ENCODE measurements at places on chromosomes 1 and 21.

DNA sequence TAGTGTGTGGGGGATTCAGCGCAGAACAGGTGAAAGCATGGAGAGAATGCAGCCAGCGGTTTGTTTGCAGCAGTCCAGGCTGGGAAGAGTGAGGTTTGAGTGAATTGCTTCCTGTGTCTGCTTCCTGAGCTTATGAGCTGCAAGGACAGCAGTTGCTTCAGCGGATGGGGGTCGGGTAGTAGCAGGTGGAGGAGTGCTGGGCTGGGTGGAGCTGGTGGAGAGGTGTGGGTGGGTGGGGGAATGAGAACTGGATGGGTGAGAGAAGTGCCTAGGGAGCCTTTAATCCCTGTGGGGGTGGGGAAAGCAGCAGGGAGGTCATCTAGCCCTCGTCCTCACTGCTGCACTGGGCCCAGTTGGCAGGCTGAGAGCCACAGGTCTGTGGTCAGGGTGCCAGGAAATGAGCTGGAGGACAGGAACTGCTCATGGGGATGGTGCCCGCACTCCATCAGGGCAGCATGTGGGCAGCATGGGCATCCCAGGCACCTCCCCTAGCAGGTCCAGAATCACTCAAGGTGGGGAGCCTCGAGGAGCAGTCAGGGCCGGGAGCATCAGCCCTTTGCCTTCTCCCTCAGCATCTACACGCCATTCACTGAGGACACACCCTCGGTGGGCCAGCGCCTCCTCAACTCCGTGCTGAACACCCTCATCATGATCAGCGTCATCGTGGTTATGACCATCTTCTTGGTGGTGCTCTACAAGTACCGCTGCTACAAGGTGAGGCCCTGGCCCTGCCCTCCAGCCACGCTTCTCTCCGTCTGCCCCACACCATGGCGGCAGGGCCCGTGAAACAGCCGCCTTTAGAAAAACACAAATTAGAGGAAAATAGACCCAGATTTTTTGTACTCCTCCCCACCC, 14.8 kb downstream of the PSEN2 start:
- peaks cover 30% of the 10 kb centered on the region for H3K4me1 ChIP-seq
- no peak overlapping the region for H3K4me3 ChIP-seq
- H3K36me3 ChIP-seq = peaks cover 46% of the 10 kb centered on the region
- no peak for DNase-seq

GRCh38 chr1:31485166-31485565, 72.2 kb downstream of the SERINC2 start:
- DNase-seq = no peak
- no peaks in the 10 kb centered on the region for H3K27me3 ChIP-seq
- peaks cover 4% of the 10 kb centered on the region for H3K4me1 ChIP-seq
- no peak overlapping the region for H3K27ac ChIP-seq
- H3K4me3 ChIP-seq = no peak overlapping the region

DNA sequence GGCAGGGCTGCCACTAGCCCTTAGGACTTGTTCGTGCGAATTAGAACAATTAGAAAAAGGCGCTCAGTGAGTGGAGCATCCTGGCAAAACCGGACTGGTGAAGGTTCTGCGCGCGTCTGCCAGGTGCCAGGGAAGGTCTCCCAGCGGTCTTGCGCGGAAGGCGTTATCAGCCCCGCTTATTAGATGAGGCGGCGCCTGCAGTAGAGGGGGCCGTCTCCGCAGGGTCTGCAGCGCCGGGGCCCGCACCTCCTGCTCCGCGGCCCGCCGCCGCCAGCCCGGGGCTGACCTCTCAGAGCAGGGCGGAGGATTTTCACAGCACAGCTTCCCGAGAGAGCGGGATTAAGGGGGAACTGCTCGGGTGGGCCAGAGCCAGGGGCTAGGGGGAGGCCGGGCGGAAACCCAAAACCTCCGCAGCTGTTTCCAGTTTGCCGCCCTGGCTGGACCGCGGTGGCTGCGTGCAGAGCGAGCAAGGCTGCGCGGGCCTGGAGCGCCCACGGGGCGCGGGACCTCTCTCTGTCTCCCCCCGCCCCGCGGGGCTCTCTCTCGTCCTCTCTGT, 155.2 kb downstream of the FOXD2 start:
- no peaks in the 10 kb centered on the region for H3K36me3 ChIP-seq
- peaks cover 18% of the 10 kb centered on the region for H3K4me1 ChIP-seq
- no peak overlapping the region for H3K27ac ChIP-seq
- peak; percentile 79 for DNase-seq

DNA sequence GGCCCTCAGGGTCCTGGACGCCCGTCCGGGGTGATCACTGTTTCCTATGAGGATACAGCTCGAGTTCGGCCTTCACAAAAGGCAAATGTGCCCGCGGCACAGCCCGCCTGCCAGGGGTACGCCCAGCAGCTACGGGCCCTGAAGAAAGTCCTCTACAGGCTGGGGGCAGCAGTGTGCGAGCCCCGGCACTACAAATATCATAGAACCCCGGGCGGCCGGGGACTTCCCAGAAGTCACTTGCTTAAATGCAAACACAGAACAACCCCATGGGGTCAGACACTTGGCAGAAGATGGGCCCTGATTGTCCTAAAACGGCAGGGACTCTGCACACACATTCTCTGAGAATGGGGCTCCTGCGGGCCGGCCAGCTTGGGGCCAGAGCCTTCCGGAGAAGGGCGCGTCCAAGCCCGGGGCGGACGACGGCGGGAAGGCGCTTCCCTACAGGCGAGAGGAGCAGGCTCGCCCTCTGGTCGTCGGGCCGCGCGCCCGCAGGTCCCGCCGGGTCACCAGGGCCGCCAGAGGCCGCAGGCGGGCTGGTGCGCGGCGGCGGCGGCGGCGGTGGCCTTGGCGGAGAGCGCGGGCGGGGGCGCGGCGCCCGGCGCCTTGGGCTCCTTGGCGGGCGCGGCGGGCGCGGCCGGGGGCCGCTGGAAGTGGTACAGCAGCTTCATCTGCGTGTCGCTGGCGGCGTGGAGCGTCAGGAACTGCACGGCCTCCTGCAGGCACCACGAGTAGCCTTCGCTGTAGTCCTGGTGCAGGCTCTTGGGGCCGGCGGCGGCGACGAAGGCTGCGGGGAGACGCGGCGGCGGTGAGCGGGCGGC, 888 bp downstream of the HES5 start:
- H3K4me1 ChIP-seq = peaks cover 55% of the 10 kb centered on the region
- H3K36me3 ChIP-seq = no peaks in the 10 kb centered on the region
- DNase-seq = peak; percentile 91
- peak overlapping the region; percentile 34 for H3K27ac ChIP-seq

DNA sequence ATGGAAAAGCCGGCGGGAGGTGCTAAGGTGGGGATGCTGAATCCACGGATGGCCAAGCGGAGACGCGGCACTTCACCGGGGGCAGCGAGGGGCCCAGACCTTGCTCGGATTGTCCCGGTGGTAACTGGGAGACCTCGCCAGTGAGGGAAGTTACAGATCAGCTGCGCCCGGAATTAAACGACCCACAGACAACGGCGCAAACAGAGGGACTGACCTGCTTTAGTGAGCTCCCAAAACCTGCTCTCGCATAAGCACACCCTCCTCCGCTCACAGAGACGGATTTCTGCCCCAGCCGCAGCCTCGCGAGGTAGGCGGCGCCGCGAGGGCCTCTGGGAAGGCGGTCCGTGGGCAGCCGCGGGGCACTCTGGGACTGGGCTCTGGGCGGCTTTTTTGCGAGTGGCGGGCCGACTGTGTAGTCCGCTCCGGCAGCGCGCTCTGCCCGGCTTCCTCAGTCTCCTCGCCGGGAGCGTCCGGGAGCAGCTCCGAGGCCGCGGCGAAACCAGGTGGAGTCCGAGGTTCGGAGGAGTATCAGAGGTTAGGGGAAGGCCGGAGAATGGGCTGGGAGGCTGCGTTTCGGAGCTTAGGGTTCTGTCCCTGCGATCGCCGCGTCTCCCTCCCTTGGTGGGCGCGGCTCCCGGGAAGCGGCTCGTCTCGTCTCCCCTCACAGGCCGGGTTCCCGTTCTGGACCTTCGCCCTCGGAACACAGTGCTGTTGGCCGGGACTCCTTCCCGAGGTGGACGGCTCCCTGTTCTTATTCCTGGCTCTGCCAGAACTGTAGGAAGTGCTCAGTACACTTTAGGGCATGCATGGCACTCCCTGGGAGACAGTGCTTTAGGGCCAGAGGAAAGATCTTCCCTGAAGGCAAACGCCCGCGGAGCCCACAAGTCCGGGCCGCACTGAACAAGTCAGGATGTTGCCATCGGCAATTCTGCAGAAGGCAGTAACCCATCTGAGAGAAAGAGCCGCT, at the start of gene EXO5:
Gene EXO5 (plus strand): TSS at position 393 of the 967 bp plus-strand sequence. CDS start 5,778 bp downstream, outside the sequence.
- H3K4me3 ChIP-seq = peak within 1 kb of the TSS; percentile 76
- H3K27ac ChIP-seq = peak within 1 kb of the TSS; percentile 70
- peaks cover 13% of the 10 kb centered on the region for H3K4me1 ChIP-seq
- DNase-seq = peak; percentile 86

DNA sequence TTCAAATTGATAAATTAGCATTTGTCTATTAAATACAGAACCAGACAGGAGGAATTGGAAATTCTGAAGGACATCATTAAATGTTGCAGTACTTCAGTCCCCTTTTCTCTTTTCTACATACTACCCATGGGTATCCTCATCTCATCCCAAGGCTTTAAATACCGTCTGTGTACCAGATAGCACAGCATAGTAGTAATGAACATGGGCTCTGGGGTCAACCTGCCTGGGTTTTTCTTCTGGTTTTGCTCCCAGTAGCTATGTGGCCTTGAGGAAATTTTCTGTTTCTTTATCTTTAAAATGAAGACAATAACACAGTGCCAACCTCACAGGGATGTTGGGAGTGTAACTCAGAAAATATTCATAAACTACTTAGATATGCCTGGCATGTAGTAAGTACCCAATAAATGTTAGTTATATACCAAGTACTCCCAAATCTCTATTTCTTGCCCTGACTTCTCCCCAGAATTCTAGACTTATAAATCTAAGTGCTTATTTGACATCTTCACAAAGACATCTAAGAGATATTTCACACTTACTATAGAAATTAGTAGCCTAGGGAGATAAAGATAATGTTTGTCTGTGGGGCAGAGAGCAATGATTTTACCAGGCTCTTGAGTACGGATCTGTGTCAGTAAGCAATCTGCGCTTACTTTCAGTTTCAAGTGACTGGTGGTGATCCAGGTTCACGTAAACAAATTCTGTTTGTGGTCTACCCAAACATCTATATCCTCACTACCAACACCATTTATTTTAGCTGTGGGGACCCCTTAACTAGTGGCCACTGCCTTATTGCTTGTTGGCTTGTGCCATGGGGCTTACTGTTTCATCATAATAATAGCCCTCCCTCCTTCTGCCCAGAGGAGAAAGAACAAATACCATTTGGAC, 37.3 kb downstream of the VANGL2 start:
- no peak overlapping the region for H3K27ac ChIP-seq
- no peaks in the 10 kb centered on the region for H3K27me3 ChIP-seq
- H3K4me1 ChIP-seq = no peaks in the 10 kb centered on the region
- H3K4me3 ChIP-seq = no peak overlapping the region
- no peaks in the 10 kb centered on the region for H3K36me3 ChIP-seq
- no peak for DNase-seq

DNA sequence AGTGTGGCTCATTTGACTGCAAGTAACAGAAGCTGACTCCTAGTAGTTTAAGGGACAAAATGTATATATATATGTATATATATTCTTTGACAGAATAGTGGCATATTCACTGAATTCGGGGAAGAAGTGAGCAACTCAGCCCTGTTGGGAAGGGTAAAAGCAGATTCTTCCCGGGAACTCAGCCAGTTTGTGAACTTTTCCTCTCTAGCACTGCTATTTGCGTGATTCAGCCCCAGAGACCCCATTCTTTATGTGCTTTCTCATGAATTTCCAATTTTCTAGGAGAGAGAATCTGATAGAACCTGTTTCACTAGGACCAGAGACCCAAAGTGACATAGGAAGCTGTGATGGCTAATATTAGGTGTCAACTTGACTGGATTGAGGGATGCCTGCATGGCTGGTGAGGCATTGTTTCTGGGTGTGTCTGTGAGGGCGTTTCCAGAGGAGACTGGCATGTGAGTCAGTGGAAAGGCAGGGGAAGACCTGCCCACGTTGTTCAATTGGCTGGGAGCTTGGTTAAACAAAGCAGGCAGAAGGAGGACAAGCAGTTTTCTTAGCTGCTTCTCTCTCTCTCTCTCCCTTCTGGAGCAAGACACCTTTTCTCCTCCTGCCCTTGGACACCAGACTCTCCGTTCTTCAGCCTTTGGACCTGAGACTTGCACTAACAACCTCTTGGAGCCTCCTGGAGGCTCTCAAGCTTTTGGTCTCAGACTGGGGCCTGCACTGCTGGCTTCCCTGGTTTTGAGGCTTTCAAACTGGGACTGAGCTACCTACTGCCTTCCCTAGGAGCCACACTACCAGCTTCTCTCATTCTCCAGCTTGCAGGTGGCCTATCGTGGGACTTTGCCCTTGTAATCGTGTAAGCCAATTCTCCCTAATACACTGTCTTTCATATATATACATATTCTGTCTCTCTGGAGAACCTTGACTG, 93.4 kb upstream of the KCNK1 start:
- H3K27me3 ChIP-seq = no peaks in the 10 kb centered on the region
- H3K4me3 ChIP-seq = no peak overlapping the region
- DNase-seq = no peak
- H3K36me3 ChIP-seq = no peaks in the 10 kb centered on the region

- H3K27ac ChIP-seq = no peak overlapping the region
- peaks cover 22% of the 10 kb centered on the region for H3K4me1 ChIP-seq
- no peak for DNase-seq
- no peaks in the 10 kb centered on the region for H3K27me3 ChIP-seq
- no peaks in the 10 kb centered on the region for H3K36me3 ChIP-seq
- H3K4me3 ChIP-seq = no peak overlapping the region
Observed at GRCh38 chr1:31666263-31666963, 21.7 kb upstream of the PEF1 start.
